ENCODE measurements at places on chromosomes 11 and 22.

DNA sequence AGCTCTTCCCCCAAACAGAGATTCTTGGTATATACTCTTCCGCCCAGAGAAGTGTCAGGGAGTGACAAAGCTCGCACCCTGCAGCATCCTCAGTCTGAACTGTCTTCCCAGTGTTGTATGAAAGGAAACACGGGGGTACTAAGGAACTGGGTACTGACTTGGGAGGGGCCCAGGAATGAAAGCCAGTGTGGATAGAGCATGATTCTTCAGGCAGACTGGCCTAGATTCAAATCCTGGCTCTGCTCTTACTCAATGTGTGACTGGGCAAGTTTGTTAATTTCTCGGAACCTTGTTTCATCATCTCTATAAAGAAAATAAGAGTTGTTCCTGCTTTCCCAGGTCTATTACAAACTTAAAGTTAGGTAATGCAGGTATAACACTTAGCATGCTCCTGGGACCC is 266.0 kb upstream of the NARS2 start:
- no peak for DNase-seq

GRCh38 chr11:29256580-29256979 is 760.2 kb downstream of the KCNA4 start:
- no peak for DNase-seq

- no peak for DNase-seq
Measured at GRCh38 chr11:71991494-71991893, 7.2 kb upstream of the IL18BP start.

DNA sequence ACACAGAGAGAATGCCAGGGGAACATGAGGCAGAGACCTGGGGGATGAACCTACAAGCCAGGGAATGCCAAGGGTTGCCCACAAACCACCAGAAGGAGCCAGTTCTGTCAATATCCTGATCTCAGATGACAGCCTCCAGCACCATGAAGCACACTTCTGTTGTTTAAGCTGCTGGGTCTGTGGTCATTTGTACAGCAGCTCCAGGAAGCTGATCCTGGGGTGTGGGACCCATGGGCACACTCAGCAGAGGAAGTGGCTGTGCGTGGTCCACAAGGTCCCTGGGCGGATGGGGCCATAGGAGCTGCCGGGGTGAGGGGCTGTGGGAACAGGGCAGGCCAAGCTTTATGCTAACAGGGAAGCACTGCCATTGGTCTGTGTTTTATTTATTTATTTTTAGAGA is 12.1 kb downstream of the PPM1F start:
- DNase-seq = no peak

GRCh38 chr22:29114392-29114791 is 41.6 kb downstream of the KREMEN1 start:
- DNase-seq = no peak

DNA sequence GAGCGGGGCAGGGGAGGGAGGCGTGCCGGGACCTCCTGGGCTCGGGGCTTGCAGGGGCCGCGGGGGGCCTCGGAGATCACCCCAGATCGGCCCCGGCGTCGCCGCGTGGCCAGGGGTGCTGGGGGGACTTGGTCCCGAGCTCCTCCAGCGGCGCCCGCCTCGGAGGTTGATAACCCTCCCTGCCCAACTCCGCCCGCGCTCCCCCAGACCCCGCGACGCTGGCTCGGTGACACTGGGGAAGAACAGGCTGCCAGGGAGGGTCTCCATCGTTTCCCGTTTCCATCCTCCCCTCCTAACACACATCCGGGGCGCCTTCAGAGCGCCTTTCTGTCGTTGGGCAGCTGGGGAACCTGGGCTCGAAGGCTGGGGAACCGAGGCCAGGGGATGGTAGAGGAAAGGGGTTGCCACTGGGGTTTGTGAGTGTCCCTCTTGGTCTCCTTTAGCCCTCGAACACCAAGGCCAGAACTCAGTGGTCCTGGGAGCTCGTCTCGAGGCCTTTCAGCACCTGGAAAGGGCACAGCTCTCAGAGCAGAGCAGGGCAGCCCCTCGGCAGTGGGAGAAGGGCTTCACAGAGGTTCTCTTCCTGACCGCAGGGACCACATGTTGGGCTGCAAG is 431 bp downstream of the SLC37A2 start:
- DNase-seq = no peak

DNA sequence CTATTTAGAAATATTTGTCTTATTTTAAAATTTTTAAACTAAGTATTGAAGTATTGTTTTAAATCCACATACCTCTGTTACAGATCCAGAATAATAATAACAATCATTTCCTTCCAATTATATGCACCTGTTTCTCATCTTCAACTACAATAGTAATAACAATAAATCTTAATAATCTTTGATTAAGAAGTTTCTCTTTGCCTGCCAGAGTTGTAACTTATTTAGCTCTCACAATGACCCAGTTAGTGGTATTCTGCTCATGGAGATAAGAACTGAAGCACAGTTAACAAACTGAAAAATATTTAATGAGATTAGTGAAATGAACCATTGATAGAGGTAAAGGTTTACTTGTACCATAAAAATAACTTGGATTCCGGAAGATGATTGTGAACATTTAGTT is 796.3 kb downstream of the LUZP2 start:
- DNase-seq = no peak

GRCh38 chr11:69359735-69360480 is 66.0 kb downstream of the MYEOV start:
- no peak for DNase-seq

DNA sequence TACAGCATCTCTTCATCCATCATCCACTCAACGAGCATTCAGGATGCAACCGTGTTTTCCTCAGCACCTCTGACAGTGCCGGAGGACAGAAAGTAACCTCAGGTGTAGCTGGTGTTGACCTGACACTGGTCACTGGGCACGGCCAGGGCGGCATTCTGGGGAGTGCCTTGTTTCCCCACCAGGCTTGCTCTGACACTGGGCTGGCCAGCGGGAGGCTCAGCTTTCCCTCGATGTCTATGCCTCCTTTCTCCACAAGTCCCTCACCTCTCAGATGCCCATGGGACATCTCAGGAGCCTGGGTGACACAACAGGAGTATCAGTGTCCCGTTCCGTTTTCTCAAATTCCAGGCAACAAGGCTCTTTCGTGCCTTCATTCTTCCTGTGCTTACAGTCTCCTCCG is 28.9 kb downstream of the CD6 start:
- DNase-seq = no peak

DNA sequence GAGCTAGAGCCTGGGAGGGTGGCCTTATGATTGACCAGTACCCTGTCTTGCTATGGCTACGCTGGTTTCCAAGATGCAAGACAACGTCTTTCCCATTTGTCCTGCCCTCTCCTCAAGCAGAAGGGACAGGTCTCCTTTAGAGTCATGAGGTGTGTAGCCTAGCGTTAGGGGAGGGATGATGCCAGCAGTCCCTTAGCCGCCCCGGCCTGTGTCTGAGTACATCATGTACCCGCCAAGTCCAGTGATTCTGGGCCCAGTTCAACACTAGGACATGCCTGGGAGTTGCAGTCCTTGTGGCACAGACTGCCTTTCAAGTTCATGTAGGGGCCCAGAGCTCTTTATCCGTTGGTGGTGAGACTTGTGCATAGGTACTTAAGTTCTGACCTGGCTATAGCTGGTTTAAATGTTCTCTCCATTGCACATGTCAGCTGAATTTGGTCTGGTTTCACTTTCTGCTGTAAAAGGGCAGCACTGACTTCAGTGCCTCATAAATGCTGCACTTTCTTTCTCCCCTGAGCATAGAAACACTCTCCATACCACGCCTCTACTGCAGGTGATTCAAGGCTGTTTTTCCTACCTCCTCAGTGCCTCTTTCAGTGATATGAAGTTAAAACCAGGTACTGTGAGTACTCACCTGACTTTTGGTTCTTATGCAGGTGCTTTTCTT is 151.1 kb downstream of the METTL15 start:
- no peak for DNase-seq

DNA sequence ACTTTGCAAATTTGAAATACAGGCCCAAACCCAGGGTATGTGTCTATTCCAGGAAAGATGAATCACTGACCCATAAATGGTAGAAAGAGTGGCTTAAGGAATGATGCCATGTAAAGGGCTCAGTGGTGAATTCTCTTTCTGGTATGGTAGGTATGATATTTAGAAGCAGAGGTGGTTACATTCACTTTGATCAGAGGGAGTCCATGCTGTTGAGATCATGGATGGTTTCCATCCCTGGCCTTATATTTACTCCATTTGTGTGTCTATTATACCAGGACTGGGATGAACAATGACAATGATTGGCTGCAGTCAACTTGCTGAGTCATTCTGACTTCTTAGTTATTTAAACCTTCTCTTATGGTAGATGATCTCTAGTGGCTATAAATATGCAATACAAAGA is 419.8 kb upstream of the LRRC4C start:
- no peak for DNase-seq

- DNase-seq = no peak
Measured at GRCh38 chr11:121376130-121376529, 76.0 kb upstream of the SORL1 start.

- DNase-seq = no peak
Measured at GRCh38 chr22:27089264-27089663, 431.9 kb downstream of the MIAT start.

GRCh38 chr11:85779956-85780640 is 30.8 kb downstream of the SYTL2 start:
- DNase-seq = no peak

DNA sequence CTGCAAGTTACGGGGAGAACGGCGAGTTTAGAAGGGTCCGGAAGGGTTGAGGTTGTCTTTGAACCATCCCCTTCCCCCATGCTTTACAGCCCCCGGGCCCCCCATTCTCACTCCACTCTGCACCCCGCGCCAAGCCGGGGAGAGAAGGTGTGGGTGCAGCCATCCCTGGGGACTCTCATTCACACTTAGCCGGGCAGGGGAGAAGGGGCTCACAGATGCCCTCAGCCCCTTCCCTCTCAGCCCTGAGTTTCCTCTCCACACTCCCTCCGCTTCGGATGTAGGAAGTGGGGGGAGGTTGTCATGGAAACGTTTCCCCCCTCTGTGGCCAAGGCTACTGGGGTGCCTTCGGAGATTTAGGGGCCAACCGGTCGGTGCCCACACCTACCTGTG is 334 bp downstream of the CADM1 start:
- DNase-seq = no peak

GRCh38 chr22:35971456-35972119 is 57.0 kb downstream of the RBFOX2 start:
- DNase-seq = no peak

DNA sequence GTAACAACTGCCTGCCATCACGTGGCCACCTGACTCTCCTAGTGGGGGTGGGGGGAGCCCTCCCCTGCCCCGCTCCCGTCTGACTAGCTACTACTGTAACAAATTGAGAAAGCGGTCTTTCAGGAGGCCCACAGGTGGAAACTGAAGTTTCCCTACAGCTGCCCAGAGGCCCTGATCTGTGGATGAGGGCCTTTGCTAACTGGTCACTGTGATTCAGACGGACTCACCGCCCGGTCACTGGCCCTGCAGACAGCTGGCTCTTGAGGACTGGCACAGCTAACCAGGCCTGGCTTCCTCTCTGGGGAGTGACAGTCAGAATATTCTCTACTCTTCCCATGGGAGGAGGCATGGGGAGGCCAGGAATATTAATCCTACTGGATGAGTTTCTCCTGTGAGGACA is 116.8 kb downstream of the ARHGAP8 start:
- DNase-seq = no peak

- DNase-seq = no peak
Measured at GRCh38 chr22:24990344-24990905, 37.9 kb downstream of the KIAA1671 start.

DNA sequence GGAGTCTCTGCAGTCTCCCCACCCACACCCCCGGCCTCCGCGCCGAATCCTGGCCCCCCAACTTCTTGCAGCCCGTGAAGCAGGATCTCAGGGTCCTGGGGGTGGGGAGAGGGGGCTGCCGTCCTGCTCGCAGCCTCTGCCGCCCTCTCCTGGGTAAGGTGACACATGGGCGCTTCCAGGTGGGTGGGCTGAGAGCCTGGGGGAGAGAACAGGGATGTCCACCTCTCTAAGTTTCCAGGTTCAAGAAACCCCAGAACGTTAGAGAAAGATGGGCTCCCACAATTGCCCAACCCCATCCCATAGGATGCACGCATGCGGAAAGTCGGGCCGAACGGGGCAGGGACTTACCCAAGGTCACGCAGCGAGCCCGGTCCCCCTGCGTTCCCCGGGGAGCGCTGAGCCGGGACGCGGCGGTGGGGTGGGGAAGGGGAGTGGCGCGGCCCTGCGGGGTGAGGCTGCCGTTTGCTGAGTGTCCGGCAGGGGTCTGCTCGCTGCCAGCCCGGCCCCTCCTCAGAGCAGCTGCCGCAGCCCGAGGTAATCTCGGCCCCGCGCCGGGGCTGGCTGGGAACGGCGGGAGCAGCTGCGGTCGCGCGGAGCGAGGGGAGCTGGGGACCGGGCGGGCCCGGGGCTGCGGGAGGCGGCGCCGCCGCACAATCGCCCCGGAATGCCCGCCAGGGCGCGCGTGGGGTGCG is 705 bp upstream of the CAPN1 start:
- DNase-seq = no peak

GRCh38 chr11:96228910-96229309 is 114.1 kb downstream of the MAML2 start:
- peak; percentile 73 for DNase-seq

DNA sequence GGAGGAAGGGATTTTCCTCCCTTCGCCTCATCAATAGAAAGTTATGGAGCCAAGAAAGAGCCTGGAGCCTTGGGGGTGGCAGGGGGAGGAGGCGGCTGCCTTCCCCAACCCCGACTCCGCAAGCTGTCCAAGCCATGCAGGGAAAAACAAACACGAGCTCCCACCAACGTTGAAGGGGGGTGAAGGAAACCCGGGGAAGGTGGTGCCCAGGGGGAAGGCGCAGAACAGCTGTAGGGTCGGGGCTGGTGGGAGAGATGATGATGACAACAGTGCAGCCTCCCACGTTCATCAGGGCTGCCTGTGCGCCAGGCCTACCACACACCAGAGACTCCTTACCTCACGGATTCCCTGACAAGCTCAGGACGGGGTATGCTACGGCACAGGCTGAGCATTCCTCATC is 73.5 kb downstream of the SCUBE1 start:
- no peak for DNase-seq

- DNase-seq = no peak
Measured at GRCh38 chr11:111006227-111006626, 239.3 kb upstream of the POU2AF2 start.

DNA sequence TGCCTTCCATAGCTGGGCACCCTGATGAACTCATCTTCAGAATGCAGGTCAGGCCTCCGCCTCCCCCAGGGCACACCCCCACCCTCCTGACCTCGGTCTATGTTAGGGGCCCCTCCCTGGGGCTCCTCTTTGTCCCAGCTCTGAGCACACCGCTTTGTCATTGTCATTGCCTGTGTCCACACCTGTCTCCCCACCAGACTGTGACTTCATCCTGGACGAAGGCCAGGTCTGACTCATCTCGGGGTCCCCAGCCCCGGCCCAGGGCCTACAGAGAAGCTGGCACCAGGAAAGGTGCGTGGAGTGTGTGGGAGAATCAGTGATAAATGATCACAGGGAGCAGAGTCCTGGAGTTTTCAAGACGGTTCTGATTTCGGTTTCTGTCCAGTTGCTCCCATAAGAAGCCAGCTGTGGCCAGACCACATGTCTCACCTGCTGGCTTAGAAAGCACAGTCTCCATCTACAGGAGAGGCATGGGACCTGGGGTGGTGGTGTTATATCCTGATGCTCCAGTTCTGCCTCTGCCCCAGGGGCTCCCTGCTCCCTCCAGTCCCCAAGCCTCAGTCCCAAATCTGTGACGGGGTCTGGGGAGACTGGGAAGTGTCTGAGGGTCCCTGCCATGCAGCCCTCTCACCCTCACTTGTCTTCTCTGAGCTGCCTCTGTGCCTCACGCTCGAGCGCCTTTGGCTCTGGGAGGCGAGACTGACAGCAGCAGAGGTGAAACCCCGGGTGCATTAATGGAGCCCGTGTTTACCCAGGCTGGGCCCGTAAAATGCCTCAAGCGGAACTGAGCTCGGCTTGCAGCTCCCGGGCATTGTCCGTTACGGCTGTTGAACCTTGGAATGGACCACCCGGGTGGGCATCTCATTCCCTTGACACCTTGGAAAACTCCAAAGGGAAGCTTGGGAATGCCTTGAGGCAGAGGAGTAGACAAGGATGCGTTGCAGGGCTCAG is 85.5 kb upstream of the WNT11 start:
- DNase-seq = no peak

Measured in kidney capillary endothelial cell (primary cell).